ENCODE measurements at places on chromosomes 13 and 19. TPM values are rescaled to one million over a fixed set of nuclear protein-coding genes. Genes with fewer than 3 reads are reported as not detected.

Gene SIGLEC12
- total RNA-seq, result not detected

Gene C13orf46
- total RNA-seq, result 19.3 TPM

Gene SHD
- 0.64 TPM for total RNA-seq

Gene SHKBP1
- total RNA-seq, result 92.9 TPM

Gene LILRA1
- 0.36 TPM for total RNA-seq

Gene ZNF440
- 6.8 TPM for total RNA-seq

Gene CYP2S1
- total RNA-seq, result 0.78 TPM

Gene ZNF665
- total RNA-seq, result 3.2 TPM

Gene FFAR3
- total RNA-seq, result not detected

Gene SYT5
- total RNA-seq, result 0.56 TPM

Gene NLRP7
- not detected for total RNA-seq
